ENCODE measurements at places on chromosomes 2 and 18. TPM values are rescaled to one million over a fixed set of nuclear protein-coding genes. Genes with fewer than 3 reads are reported as not detected.

IL1B gene
- total RNA-seq: not detected

IL1F10 gene
- total RNA-seq: not detected

RNU2-63P gene
- total RNA-seq: 24.6 TPM

ABCB11 gene
- total RNA-seq: 0.07 TPM

FZD7 gene
- 91.0 TPM for total RNA-seq

GALNT3 gene
- total RNA-seq: 3.1 TPM

LRATD1 gene
- total RNA-seq: 3.6 TPM

GIGYF2 gene
- total RNA-seq: 71.4 TPM

NEB gene
- total RNA-seq: 0.77 TPM

PNO1 gene
- total RNA-seq: 20.3 TPM

SCYGR4 gene
- not detected for total RNA-seq

SLC30A3 gene
- 0.93 TPM for total RNA-seq

PLEK gene
- total RNA-seq: not detected

KIF3C gene
- total RNA-seq: 56.2 TPM

CPLX4 gene
- total RNA-seq: not detected

NBEAL1 gene
- 12.3 TPM for total RNA-seq

AGPS gene
- 51.5 TPM for total RNA-seq

UBXN2A gene
- total RNA-seq: 29.8 TPM

CRACDL gene
- 0.37 TPM for total RNA-seq

C2orf74 gene
- total RNA-seq: 9.0 TPM

TET3 gene
- total RNA-seq: 30.3 TPM

CTAGE1 gene
- total RNA-seq: not detected

FAM237A gene
- total RNA-seq: not detected

MAP2 gene
- 123 TPM for total RNA-seq

SESTD1 gene
- 99.7 TPM for total RNA-seq

DPP4 gene
- 1.6 TPM for total RNA-seq

CRYGC gene
- not detected for total RNA-seq

COLEC12 gene
- 2.0 TPM for total RNA-seq

ANKRD53 gene
- total RNA-seq: 1.2 TPM

MDH1 gene
- 155 TPM for total RNA-seq

CRYBA2 gene
- not detected for total RNA-seq

MPP4 gene
- 0.18 TPM for total RNA-seq

CNTNAP5 gene
- 1.1 TPM for total RNA-seq

ANKRD62 gene
- not detected for total RNA-seq

TTLL4 gene
- total RNA-seq: 123 TPM

POMC gene
- total RNA-seq: 0.54 TPM

SCN7A gene
- total RNA-seq: 0.39 TPM
